ENCODE measurements at places on chromosomes 7 and 10.

DNA sequence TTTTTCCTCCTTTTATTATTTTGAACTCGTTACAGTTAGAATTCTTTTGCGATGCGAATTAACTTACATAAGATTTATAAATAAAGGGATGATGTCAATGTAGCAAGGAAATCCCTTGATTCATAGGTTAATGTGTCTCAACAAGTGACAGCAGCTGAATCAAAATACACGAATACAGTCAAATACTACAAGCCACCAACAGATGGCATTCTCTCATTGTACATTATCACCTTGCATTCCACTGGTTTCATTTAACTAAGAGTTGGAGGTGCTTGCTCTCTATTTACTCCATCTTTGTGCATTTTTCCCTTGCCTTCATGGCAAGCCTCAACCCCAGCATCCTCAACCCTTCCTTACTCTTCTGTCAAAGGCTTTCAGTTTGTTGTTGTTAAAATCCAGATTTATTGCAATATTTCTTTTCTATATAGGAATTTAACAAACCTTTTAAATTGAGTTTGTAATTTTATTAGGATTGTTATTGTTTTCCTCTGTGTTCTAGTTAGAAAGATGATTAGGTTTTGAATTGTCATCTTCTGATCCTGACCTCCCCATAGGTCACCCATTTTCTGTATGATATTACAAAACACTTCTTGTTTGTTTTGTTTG lies 78.3 kb downstream of the SLC25A40 start:
- DNase-seq, result no peak

- no peak for DNase-seq
These were observed 272.9 kb downstream of the MAGI2 start for GRCh38 chr7:79180533-79180932.

- DNase-seq, result no peak
These were observed 267.5 kb downstream of the SDK1 start for GRCh38 chr7:3568516-3568915.

GRCh38 chr7:17329440-17329839 lies 31.0 kb downstream of the AHR start:
- no peak for DNase-seq

DNA sequence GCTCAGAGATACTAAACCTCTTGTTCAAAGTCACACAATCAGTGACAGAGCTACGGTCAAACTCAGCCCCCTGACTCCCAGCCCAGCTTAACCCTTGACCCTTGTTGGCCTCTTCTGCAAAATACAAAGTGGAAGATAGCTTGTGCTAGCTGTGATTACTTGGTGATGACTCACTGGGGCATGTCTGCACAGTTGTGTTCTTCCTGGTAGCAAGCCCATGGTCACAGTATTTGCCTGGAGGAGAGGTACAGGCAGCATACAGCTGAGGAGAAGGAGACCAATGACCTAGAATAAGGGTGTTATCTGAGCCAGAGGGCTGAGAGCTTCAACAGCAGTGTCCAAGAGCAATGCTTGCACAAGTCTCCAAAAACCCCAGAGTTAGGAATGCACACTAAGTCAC lies 5.7 kb upstream of the HSPA12A start:
- no peak for DNase-seq

DNA sequence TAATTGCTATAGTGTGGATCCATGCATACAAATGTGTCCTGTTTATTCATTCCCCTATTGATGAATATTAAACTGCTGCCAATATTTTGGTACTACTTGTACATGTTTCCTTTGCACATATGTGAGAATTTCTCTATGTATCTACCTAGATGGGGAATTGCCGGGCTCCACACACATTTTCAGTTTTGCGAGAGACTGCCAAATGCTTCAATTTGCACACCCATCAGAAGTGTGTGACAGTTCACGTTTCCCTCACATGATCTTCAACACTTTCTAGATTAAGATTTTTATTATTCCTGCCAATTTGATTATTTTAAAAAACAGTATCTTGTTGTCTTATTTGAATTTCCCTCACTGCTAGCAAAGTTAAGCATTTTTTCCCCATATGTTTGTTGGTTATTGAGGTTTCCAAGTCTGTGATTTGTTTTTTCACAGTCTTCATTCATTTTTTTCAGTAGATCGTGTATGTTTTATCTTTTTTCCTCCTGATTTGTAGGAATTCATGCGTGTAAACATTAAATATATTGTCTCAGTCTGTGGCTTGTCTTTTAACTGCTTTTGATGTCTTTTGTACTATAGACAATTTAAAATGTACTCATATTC lies 2.4 kb upstream of the KLF14 start:
- DNase-seq, result no peak

DNA sequence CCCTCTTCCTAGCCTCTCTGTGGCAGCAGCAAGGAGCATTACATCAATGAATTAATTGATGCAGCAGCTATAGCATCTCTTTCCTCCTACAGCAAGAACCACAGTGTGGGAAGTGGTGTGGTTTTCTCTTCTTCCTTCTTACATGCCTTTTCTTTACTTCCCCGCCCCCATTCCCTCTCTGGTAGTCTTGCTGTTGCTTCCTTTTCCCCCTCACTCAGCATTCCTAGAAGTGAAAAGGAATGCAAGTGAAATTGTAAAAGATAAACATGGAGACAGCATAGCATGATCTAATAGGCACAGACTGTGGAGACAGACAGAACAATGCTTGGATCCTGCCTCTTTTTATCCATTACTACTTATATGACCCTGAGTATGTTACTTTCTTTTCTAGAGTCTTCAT lies 370.5 kb upstream of the BMPER start:
- no peak for DNase-seq

DNA sequence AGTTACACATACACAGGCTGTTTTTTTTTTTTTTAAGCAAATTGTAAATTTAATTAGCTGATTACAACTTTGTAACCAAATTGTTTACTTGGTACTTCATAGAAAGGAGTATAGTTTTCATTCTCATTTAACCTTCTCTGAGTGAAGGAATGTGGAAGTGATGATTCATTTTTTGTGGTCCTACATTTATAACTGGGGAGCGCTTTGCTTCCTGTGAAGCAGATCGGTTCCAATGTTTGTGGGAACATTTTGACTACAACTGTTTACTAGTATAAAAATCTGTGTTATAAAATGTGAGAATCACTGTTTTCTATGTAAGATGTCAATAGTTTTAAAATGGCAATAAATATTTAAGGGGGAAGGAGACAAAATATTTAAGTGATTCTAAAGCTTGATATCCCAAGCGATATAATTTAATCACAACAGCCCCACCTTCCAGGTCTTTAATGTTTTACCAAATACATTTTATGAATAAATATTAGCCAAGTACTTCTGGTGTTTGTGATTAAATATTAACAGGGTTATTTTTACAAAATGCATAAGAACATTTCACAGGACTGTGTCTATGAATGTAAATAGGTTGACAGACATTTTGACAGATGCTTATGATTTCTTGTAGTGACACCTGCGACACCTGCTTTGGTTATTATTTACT lies 57.1 kb downstream of the NXPH1 start:
- DNase-seq, result no peak

DNA sequence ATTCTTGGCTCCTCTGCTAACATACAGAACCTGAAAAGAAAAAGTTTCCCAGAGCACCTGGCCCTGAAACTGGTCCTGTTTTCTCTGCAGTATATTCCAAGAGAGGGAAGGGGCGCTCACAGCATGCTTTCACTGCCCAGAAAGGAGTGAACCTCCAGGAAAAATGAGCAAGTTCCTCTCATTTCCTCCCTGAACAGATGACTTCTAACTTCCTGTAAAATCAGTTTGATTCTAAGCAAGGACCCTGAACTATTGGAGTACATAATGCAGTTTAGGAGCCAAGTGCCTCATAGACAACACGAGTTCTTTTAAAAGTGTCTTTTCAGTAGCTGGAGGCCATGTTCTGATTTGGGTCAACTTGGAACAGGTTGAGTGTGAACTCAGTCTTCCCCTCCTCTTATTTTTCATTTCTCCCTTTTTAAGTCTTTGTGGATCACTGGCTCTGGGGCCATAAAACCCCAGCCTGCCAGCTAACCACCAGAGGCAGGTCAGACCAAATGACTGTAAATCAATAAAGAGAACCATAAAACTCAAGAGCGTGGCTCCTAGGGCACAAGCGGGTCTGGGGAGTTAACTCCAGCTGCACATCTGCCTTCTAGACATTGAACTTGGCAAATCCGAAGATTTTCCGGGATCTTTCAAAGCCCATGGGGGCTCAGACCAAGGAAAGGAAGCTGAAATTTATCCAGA lies 5.9 kb upstream of the LRRC18 start:
- no peak for DNase-seq

DNA sequence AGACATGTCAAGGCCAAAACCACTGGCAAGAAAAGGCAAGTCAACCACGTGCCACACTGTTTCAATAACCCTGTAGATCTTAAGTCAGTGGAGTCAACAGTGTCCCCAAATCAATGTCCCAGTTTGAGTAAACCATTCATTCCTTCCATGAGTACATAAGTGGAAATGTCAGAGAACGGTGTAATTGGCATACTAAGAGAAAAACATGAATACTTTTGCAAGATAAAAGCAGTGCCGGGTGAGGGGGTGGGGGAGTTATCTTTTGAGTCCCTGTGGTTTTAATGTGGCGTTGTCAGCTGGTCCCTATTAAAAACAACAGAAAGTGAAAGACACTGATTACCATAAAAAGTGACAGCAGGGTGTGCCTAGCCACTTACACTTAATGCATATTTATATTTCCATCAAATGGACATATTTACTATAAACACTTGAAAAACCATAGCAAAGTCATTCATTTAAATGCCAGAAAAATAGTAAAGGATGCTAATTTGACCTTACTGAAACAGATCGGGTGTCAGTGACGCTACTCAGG lies 37.8 kb downstream of the RSU1 start:
- no peak for DNase-seq

DNA sequence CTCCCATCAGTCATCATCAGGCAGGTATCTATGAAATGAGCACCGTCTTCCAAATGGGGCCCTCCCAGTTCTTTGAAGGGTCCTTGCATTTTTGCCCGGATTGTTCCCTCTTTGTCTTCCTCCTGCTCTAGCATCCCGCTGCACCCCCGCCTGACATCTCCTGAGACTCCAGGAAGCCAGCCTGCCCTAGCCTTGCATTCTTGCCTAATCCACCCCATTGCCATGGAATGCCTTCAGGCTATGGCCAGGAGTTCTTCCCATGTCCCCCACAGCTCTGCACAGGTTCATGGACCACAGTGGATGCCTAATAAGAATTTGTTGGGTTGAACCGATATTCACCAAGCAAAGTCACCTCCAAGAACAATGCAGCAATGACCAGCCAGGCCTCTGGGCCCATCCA lies 62.1 kb downstream of the ZMIZ1 start:
- no peak for DNase-seq

- no peak for DNase-seq
These were observed 115.9 kb downstream of the RAPGEF5 start for GRCh38 chr7:22240904-22241571.

- DNase-seq, result no peak
These were observed 548.0 kb downstream of the CCSER2 start for GRCh38 chr10:84876116-84876999.
